Stimulated activated CD8-positive, alpha-beta memory T cell treated with anti-CD3 and anti-CD28 coated beads, Interleukin-7, amount 100 ng/mL, for 1 hour (primary cell): ENCODE measurements at places on chromosomes 7 and 10.

DNA sequence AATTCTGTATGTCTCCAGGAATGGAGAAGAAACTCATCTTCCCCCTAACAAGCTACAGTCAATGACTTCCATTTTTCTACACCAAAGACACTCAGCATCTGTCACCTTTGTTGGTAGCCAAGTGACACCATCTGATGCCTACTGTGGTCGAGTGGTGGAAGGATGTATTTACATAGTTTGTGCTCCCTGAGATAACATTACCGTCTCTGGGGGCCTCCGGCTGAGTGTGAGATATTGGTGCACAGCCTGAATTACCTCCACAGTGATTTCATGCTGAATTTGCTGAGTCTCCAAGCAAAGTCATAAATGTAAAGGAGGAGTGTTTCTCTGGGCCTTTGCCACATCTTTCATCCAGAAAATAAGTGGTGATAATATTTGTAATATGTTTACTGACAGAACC, 114.0 kb downstream of the GRID1 start:
- no peak for DNase-seq

GRCh38 chr7:8515640-8516185, 82.3 kb downstream of the NXPH1 start:
- DNase-seq = no peak

- no peak for DNase-seq
These were observed 209.3 kb upstream of the TBX20 start for GRCh38 chr7:35463176-35463700.

DNA sequence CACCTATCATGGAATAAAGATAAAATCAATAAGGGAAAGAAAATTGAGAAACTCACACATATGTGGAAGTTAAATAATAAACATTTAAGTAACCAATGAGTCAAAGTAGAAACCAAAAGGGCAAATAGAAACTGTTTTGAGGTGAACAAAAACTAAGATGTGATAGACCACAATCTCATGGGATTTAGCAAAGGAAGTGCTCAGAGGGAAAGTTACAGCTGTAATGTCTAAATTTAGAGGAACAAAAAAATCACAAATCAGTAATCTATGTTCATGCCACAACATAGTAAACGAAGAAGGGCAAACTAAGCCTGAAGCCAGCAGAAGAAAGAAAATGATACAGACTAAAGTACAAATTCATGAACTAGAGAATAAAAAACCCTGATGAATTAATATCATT, 16.3 kb downstream of the CYP3A4 start:
- DNase-seq = no peak

DNA sequence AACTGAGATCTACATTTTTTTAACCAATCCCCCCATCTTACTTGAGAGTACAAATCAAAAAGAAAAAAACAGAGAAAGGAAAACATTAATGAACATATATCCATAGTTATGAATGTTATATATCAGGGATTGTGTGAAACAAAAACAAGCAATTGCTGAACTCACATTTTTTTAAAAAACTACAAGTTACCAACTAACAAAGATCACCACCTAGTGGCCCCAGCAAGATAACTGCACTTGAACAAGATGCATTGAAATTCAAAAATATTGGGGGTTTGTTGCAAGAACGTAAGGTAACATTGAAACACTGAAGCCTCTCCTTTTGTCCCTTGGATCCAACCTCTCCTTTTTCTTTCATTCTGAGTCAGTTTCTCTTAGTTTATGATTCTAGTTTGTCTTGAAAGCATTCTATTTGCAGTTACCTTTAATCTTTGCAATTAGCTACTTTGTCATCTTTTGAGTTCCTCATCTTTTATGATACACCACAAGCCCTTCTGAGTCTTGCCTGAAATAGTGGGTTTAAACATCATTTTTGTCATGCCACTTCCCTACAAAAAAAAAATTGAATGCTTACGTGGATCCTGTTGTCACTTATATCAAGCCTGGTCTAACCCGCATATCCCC, 87.3 kb upstream of the TES start:
- no peak for DNase-seq

GRCh38 chr10:77223526-77224460, 413.8 kb downstream of the KCNMA1 start:
- DNase-seq = no peak

GRCh38 chr7:131858611-131859010, 302.2 kb upstream of the PODXL start:
- no peak for DNase-seq

- no peak for DNase-seq
These were observed 74.7 kb downstream of the LSM5 start for GRCh38 chr7:32415519-32415918.

DNA sequence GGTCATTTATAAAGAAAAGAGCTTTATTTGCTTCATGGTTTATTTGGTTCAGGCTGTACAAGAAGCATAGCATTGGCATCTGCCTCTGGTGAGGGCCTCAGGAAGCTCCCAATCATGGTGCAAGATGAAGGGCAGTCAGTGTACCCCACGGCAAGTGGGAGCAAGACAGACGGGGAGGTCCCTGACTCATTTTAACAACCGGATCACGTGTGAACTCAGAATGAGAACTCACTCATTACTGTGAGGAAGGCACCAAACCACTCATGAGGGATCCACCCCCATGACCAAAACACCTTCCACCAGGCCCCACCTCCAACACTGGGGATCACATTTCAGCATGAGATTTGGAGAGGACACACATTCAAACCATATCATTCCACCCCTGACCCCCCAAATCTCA, 15.7 kb upstream of the CRYGN start:
- no peak for DNase-seq

GRCh38 chr7:150914196-150914595, 61.9 kb downstream of the AOC1 start:
- no peak for DNase-seq

DNA sequence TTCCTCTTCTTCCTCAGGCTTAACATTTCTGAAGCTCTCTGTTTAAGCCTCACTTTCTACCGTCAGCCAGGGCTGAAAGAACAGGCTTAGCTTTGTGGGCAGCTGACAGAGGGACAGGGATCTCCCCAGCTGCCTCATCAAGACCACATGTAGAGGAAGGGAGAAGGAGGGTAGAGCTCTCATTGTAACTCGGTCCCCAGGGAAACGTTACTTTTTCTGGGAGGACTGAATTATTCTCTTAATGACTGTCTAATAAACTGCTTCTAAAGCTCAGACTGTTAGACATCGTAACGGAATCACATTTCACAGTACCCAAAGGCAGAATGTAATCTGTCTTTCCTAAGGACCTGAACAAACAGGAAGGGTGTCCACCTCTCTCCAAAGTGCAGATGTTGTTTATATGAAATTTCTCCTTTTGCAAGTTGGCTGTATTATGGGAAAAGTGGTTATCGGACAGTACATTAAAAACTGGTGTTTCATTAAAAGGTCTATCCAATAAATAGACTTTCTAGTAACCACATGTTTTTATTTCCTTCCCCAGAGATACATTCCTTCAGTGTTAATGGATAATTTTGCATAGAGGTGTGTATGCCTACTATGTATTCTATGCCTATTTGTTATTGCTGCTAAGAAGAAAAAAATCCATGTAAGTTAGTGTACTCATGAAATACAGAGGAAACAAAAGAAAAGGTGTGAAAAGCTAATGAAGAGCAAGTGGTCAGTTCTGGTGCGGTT, 144.2 kb downstream of the CTTNBP2 start:
- no peak for DNase-seq

GRCh38 chr10:113045147-113046055, 95.4 kb downstream of the TCF7L2 start:
- DNase-seq = no peak

GRCh38 chr7:15086131-15086611, 183.6 kb upstream of the DGKB start:
- DNase-seq = no peak

GRCh38 chr7:93997868-93998267, 6.3 kb downstream of the BET1 start:
- no peak for DNase-seq

GRCh38 chr7:12524794-12525386, 45.6 kb upstream of the SCIN start:
- DNase-seq = no peak

GRCh38 chr10:33244354-33244967, 90.0 kb downstream of the NRP1 start:
- no peak for DNase-seq

- DNase-seq = no peak
These were observed 112.9 kb downstream of the KIF20B start for GRCh38 chr10:89814278-89814677.

GRCh38 chr7:155450970-155451801, 6.7 kb upstream of the EN2 start:
- DNase-seq = no peak

GRCh38 chr7:45872116-45873034, 507 bp downstream of the CCDC201 start:
- no peak for DNase-seq

- no peak for DNase-seq
These were observed 426.5 kb downstream of the RPS24 start for GRCh38 chr10:78460204-78460603.

- DNase-seq = no peak
These were observed 50.3 kb upstream of the PIP4K2A start for GRCh38 chr10:22764639-22765038.

DNA sequence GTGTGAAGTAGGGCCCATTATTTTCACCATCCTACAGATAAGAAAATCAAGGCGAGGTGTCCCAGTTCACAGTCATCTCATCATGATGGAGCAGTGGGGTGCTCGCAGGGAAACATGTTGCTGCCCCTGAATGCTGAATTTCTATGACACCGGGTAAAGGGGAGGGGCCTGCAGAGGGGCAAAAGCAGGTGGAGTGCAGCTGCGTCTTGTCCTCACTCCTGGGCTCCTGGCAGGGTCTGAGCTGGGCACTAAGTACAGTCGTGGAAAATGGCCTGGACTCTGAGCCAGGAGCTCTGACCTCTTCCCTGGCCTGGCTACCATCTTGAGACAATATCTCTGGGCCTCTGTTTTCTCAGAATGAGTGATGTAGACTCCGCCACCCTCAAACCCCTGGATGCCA, 253.1 kb upstream of the PITRM1 start:
- no peak for DNase-seq

- no peak for DNase-seq
These were observed 215.5 kb downstream of the PCDH15 start for GRCh38 chr10:54585572-54585971.

DNA sequence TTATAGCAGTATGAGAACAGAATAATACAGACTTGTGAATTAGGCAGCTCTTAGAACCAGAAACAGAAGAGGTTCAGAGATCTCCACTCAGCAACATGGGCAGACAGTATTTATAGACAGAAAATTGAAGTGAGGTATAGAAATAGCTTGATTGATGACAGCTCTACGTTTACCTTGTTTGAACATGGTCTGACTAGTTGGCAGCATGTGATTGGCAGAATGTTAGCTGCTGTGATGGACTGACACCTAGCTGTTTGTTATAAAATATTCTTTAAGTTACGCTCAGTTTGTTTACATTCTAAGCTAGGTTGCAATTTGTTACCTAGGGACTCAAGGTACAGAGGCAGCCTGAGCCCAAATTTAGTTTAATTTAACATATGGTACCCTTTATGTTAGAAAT, 73.7 kb upstream of the TMEM229A start:
- DNase-seq = no peak

- no peak for DNase-seq
These were observed 8.8 kb downstream of the CALD1 start for GRCh38 chr7:134788191-134788590.

- no peak for DNase-seq
These were observed 49.6 kb upstream of the UBN2 start for GRCh38 chr7:139181404-139181803.

DNA sequence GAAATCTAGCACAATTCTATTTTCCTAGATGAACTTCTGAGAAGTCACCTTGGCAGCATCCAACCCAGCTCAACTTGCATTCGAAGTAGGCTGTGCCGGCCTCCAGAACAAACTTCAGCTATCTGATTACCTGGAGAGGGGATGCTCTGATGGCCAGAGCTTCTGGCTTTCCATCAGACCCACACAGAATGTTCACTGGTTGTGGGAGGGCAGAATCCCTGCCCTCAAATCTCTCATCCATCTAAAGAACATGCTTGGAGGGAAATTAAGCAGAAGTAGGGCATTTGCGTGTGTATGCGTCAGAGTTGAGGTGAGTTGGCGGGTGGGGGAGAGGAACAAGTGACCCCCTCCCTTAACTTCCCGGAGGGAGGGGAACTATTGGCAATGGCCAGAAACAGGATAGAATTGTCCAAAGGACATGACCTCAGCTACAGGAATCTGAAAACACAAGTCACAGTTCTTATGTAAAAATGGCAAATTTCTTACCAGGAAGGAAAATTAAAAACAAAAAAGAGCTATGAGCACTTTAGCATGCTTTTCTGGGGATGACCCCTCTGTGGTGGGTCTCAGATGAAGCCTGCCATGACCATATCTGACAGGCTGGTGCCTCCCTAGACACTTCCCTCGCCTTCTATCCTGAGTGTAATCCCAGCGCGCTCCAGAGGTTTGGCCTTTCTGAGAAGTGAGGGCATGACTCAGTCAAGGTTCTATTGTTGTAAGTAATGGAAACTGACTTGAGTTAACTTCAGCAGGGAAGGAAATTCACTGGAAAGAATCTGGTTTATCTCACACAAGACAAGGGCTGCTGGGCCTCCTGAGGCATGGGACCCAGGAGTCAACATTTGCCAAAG, 278.8 kb downstream of the RPS24 start:
- DNase-seq = no peak

DNA sequence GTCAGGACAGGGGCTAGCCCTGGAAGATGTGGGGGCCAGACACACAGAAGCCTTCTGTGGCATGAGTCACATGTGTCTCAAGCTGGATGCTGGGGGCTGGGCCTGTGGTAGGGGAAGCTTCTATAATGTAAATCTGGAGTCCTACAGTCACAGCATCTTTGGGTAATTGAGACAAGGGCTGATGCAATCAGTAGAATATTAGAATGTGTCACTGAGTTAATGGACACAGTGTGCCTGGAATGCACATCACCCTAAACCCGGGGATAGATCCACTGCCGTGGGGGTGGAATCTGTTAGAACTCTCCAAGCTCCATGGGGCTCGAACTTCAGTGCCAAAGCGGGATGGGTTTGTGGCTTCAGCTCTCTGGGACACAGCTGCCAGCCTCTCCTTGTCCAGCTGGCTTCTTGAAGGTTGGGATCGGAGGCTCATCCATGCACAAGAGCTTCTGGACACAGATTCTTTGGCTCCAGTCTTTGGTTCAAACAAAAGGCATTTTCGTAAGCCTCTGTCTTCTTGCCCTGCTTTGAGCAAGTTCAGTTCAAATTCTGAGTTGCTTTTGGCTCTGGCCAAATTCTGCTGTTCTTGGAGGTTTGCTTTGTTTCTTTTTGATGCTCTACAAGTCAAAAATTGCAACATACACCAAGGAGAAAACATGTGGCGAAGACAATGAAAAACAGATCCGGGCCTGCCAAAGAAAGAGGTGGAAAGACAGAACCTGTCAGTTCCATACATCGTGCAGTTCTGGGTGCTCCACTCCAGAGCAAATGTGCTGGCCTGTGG, 194.8 kb upstream of the ZNF32 start:
- DNase-seq = no peak

- DNase-seq = no peak
These were observed 117.9 kb downstream of the NPY start for GRCh38 chr7:24401628-24402593.

DNA sequence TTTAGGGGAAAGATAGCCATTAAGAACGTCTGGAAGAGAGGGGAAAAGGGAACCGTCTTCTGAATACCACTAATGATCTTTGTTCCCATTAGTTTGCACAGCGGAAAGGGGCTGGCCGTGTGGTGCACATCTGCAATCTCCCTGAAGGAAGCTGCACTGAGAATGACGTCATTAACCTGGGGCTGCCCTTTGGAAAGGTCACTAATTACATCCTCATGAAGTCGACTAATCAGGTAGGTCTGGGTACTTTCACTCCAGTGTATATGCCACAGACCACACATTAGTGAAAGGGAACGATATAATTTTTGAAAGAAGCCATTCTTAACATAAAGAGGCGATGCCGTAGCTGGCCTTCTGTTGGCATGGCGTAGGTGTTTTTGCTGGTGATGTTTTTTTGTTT, 74.3 kb upstream of the PDCD4 start:
- no peak for DNase-seq
